ENCODE measurements at places on chromosomes 1 and 21. TPM values are rescaled to one million over a fixed set of nuclear protein-coding genes. Genes with fewer than 3 reads are reported as not detected.
A peak's percentile ranks its signal among the peaks of the same experiment; 100 is the strongest.

DNA sequence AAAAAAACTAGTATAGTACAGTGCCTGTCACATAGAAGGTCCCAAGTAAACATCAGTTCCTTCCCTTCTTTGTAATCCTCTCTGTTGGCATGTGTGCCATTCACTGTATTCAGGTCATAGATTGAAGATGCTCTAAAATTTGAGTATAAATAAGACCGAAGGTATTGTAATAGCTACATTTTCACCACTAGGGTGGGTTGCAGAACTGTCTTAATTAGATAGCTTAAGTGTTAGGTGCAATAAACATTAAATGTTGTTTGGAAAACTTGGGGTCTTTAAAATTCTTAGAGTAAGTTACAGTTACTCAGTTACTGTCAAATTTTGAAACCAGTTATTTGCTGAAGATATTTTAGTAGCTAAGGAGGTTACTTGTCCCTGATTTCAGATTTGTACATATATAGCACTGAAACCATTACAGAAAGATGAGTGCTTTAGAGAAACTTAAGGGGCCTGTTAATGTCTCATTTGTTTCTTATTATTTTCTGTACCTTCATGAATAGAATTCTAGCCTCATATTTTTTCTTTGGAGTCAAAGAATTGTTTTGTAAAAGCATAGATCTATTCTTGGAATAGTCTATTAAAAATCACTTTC, 24.3 kb downstream of the PER3 start:
- H3K4me3 ChIP-seq = no peak overlapping the region
- H3K27me3 ChIP-seq = no peaks in the 10 kb centered on the region
- no peak overlapping the region for H3K27ac ChIP-seq
- peaks cover 11% of the 10 kb centered on the region for H3K36me3 ChIP-seq
- no peaks in the 10 kb centered on the region for H3K4me1 ChIP-seq
- DNase-seq = peak; percentile 39

DNA sequence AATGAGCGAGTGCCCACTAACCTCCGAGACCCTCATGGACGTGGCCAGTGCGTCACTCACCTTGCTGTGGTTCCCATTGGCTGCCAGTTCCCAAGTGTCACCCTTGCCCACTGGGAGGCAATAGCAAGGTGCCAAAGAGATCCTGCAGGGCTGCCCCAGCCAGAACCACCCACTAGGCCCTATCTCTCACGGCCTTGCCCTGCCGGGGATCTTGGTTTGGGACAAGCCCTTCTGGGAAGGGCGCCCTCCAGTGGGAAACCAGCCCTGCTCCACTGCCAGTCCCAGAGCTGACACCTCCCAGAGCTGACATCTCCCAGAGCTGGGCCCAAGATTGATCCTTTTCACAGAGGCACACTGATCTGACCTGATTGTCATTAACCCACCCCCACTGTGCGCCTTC, 2.1 kb upstream of the SELENON start:
- DNase-seq = peak; percentile 36
- no peak overlapping the region for H3K4me3 ChIP-seq
- H3K4me1 ChIP-seq = peaks cover 10% of the 10 kb centered on the region
- no peak overlapping the region for H3K27ac ChIP-seq
- H3K36me3 ChIP-seq = no peaks in the 10 kb centered on the region
- H3K27me3 ChIP-seq = no peaks in the 10 kb centered on the region

- no peak overlapping the region for H3K4me3 ChIP-seq
Observed at GRCh38 chr1:36352125-36352909, 28.9 kb upstream of the EVA1B start.

DNA sequence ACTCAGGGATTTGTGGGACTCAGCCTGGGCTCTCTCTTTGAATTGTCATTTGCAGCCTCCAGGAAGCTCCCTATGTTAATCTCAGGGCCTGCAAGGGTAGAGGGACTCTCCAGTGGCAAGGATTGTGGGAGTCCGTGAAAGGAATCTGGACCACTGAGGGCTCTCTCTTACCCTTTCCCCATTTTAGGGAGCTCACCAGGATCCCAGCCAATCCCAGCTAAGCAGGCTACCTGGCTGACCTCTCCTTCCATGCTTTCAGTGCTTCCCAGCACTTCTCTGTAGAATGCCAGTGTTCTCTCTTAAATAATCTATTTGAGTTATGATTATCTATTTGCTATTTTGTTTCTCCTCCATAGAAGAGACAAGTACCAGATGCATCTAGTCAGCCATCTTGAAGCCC, 9.6 kb upstream of the KCTD3 start:
- no peak overlapping the region for H3K4me3 ChIP-seq
- no peak overlapping the region for H3K27ac ChIP-seq
- no peaks in the 10 kb centered on the region for H3K27me3 ChIP-seq
- H3K4me1 ChIP-seq = no peaks in the 10 kb centered on the region

Gene ASCL5
- total RNA-seq = not detected

Gene CSF3R
- 0.30 TPM for total RNA-seq

DNA sequence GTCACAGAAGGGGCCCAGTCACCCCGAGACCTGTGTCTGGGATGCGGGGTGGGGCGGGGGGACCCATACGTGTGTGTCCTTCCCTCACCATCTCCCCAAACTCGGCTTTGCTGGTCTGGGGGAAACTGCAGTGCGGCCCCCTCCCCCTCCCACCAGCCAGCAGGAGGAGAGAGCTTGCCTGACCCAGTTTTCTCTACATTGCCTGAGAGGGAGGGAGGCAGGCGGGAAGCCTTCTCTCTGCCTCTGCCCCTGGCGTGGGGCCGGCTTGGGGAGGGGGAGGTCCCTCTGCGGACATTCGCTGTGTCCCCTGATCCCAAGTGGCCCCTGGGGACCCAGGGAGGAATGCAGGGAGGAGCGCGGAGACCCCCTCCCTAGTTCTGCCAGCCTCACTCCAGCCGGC, 3.9 kb downstream of the EPHA8 start:
- DNase-seq = no peak
- peaks cover 6% of the 10 kb centered on the region for H3K27me3 ChIP-seq
- H3K4me3 ChIP-seq = no peak overlapping the region
- H3K36me3 ChIP-seq = no peaks in the 10 kb centered on the region
- no peak overlapping the region for H3K27ac ChIP-seq

GRCh38 chr1:201758499-201759050, 70.4 kb upstream of the IPO9 start:
- no peak overlapping the region for H3K4me3 ChIP-seq
- no peak overlapping the region for H3K27ac ChIP-seq
- no peak for DNase-seq
- no peaks in the 10 kb centered on the region for H3K36me3 ChIP-seq
- peaks cover 17% of the 10 kb centered on the region for H3K4me1 ChIP-seq
